ENCODE measurements at places on chromosomes 3 and 15.

DNA sequence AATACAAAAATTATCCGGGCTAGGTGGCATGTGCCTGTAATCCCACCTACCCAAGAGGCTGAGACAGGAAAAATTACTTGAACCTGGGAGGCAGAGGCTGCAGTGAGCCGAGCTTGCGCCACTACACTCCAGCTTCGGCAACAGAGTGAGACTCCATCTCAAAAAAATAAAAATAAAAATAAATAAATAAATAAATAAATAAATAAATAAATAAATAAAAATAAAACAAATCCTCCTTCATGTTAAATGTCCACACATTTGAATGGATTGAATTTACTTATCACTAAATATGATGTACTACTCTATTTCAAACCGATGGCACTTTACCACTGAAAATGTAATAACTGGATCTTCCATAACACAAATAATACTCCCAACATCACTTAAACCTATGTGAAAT is 36.3 kb downstream of the ZBTB20 start:
- DNase-seq: no peak

- no peak for DNase-seq
These were observed 288.9 kb upstream of the TPM1 start for GRCh38 chr15:62753518-62754221.

GRCh38 chr15:31278061-31278445 is 48.6 kb upstream of the KLF13 start:
- DNase-seq: no peak

DNA sequence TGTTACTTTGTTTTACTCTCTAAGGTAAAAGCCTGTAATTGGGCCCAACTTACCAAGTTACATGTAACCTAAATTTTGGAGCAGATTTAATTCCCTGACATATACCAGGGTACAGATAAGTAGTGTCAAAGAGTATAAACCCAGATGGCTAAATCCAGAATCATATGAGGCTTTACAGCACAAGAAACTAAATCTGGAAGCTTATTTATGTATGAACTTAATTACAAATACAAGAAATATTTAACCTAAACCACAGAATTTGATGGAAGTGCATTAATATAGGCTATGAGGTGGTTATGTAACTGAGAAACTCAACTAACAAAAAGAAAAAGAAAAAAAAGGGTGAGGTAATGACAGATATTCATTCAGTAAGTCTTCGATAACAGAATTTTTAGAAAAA is 930.2 kb upstream of the ALCAM start:
- no peak for DNase-seq

DNA sequence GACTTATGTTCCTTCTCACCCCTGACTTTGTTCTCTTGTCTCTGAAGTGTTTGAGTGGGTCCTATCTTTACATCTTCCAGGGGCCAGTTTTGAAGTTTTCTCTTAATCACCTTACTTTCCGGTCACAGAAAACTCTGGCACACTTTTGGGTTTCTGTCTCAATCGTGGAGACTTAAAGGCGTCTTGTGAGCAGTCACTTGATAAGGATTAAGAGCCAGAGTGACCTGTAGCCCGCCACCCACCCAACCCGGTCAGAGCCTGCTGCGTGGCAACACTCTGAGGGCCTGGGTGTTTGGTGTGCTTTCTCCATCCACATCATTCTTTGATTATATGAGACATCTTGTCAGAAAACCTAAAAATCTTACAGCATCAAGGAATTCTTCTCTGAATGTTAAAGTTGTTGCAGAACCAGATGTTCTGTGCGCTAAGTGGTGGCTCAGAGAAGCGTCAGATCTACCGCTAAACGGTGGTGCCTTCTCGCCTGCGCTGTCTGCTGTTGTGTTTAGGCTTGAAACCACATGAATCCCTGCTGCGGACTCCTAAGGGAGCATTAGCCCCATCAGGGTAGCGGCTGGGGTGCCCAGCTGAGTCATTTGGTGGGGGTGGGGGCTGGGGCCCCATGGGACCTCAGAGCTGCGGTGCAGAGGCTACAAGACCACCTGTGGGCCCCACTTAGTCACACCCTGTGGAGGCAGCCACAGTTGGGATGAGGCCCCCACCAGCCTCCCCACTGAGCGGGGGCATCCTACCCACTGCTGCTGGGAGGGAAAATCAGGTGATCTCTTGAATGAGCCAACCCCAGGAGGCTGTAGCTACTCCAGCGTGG is 158.7 kb upstream of the BHLHE40 start:
- no peak for DNase-seq

DNA sequence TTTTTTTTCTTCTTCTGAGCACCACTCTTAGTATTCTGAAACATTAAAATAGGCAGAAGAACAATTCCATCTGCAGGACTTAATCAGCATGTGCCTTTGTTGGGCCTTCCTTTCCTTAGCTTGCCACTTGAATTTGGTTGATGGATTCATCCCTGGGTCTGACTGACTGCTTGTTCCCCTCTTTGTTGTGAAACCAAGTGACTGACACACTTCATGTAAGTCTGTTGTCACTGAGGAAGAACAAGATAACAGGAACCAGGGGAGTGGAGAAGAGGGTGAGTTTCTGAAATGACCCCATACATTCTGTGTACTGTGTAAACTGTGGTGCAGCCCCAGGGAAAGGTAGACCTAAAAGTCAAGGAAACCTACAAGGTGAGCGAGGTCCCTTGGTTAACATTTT is 188.7 kb upstream of the TBC1D5 start:
- DNase-seq: no peak

- DNase-seq: no peak
These were observed 27.6 kb downstream of the PLXNB1 start for GRCh38 chr3:48402281-48402732.

DNA sequence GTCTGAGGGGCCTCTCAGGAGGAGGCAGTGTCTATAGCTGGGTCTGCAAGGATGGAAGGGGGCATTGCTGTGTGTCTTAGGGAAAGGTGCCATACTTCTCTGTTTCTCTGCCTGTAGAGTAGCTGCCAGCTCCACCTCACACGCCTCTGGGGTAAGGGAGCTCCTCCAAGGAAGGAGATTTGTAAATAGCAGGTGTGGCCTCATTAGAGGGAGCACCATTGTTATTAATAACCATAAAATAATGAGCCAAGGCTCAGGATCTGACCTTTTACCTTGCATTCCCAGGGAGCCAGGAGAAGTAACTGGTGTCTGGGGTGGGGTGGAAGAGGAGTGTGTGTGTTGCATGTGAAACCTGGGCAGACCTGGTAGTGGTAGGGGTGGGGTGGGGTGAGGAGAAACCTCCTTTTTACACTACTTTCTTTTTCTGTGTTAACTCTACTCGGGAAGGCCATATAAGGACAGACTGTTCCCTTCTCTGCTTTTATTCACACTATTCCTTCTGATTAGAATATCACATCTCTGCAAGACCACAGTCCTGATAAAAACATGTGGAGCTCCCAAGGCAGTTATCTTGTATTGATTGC is 2.2 kb upstream of the C15orf39 start:
- DNase-seq: no peak

DNA sequence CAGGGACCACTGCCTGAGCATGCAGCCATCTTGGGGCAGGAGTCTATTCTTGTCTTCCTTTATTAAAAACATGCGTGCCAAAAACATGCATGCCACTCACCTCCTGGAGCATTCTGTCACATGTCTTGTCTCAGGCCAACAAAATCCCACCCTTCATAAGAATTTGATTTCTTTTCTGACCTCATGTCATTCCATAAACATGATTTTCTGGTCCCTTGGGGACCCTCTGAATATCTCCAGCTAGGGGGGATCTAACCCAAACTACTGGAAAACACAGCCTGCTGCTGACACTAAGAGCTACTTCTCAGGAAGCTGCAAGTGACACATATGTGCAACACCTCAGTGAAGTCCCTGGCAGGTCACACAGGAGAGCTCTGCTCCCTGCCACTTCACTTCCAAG is 26.8 kb upstream of the NOX5 start:
- DNase-seq: no peak

GRCh38 chr3:131072099-131072559 is 45.5 kb downstream of the NEK11 start:
- no peak for DNase-seq

DNA sequence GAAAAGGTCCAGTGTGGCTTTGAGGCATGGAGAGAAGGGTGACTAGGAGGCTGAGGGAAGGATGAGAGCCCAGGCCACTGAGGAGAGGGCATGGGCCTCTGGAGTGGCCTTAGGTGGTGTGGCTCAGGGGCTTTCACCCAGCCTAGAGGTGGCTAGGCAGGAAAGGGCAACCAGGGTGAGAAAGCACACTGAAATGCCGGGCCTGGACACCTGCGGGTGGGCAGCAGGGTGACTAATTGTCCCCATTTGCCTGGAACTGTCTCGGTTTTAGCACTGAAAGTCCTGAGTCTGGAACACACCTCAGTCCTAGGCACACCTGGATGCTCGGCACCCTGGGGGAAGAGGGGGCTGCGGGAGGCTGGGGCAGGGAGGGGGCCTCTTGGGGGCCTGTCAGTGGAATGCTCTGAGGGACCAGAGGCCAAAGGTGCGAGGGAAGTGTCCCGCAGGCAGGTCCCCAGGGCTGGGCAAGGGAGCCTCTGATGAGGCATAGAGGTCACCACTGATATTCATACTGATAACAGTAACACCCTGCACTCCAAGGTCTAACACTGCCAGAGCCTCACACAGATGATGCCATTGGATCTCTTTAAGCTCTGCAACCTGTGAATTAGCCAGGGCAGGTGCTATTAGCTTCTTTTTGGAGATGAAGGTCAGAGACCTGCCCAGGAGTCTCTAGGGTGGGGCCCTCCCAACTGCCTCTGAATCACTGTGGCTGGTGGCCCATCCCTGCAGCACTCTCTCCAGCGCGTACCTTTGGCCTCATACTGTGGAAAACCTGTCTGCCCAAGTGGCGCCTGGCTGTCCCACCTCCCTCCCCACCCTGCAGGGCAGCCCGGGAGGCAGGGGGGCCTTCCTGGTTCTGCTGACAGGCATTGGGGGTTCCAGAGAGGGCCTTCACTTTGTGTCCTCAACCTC is 3.0 kb upstream of the PHGR1 start:
- no peak for DNase-seq

DNA sequence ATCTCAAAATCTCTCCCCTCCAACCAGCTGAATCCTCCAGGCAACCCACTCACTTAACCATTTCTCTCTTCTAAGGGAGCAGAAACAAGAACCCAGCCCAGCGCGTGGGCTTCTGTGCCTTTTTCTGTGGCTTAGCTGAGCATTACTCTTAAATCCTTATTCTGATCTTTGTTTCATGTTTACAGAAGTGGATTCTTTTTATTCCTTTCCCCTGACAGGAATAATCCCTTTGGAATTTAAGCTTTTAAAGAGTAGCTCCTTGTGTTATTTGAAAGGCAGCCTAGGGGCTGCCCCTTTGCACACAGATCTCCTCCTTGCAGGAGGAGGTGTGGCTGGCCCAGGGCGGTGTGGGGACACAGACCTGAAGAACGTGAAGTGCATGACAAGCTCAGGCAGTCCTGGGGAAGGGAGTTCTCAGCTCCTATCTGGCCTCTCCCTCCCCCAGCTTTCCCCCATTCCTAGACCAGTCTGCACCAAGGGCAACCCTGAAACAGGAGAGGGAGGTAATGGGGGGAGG is 77.1 kb upstream of the UBE2E1 start:
- DNase-seq: no peak

DNA sequence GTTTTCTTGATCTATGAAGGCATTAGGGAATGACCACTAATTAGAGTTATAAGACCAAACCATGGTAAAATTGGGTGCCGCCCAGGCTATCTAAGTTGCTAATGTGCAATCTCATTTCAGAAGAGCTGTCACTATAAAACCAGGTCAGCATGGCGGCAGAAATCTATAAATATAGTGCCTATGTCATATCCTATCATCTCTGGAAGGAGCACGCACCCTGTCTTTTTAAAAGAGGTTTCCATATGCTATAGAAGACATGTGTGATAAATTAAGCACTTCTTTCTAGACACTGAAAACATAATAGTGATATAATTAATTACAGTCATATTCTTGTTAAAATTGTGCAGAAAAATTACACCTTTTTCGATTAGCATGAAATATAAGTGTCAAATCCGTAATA is 152.0 kb upstream of the MDFIC2 start:
- no peak for DNase-seq

DNA sequence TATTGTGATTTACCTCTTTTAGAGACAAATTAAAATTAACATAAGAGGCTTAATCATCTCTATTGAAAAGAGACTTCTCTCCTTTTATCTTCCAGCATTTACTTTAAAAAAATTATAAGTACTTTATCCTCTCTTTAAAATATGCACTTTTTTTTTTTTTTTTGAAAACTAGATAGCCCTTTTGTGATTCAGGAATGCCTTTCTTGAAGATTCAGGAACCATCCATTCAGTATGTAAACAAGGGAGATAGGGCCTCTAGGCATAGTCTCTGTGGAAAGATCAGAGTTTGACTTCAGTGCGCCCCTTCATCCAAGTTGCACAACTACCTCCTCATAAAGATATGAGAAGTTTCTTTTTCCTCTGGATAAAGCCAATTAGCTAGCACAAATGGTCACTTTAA is 1163.7 kb downstream of the SI start:
- no peak for DNase-seq

DNA sequence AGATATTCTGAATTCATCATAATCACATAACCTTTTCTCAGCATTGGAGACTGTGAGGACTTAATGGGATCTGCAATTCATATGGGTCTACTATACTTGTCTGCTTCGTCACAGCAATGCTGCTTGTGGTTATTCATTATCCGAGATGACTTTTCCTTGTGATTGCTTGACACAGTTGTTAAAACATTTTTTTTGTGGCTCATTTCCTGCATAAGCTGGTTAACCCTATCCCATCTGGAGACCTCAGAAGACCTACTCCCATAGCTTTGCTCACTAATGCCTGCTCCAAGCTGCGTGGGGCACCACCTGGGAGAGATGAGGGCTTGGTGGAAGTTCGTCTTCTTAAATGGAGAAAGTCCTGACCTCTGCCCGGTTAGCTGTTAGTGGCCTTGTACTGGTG is 360.8 kb downstream of the CHST2 start:
- no peak for DNase-seq

GRCh38 chr3:4548780-4549179 is 55.6 kb downstream of the ITPR1 start:
- no peak for DNase-seq

GRCh38 chr3:177714945-177715344 is 517.7 kb upstream of the TBL1XR1 start:
- no peak for DNase-seq

- no peak for DNase-seq
These were observed 221.6 kb upstream of the NR2E3 start for GRCh38 chr15:71588746-71589145.

DNA sequence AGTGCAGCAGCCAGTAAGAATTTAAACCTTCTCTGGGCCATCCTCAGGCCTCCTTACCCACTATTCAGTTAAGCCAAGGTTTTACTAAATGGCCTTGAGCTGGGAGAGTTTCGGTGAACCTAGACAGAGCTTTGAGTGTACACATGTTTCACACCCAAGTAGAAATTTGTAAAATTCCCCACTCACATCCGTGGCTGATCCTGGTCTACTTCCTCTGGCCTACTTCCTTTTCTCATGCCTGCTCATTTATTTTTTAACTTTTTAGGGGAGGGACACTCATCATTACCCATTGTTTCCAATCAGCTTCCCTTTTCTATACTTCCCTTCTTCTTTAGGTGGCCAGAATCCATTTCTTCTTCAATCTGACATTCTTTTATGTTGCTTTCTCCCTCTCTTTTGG is 7.6 kb downstream of the CX3CR1 start:
- DNase-seq: no peak

- no peak for DNase-seq
These were observed 32.0 kb downstream of the PLOD2 start for GRCh38 chr3:146128939-146129338.

GRCh38 chr3:62525281-62525680 is 151.9 kb upstream of the FEZF2 start:
- no peak for DNase-seq
